ENCODE measurements at places on chromosomes 11 and 22.

DNA sequence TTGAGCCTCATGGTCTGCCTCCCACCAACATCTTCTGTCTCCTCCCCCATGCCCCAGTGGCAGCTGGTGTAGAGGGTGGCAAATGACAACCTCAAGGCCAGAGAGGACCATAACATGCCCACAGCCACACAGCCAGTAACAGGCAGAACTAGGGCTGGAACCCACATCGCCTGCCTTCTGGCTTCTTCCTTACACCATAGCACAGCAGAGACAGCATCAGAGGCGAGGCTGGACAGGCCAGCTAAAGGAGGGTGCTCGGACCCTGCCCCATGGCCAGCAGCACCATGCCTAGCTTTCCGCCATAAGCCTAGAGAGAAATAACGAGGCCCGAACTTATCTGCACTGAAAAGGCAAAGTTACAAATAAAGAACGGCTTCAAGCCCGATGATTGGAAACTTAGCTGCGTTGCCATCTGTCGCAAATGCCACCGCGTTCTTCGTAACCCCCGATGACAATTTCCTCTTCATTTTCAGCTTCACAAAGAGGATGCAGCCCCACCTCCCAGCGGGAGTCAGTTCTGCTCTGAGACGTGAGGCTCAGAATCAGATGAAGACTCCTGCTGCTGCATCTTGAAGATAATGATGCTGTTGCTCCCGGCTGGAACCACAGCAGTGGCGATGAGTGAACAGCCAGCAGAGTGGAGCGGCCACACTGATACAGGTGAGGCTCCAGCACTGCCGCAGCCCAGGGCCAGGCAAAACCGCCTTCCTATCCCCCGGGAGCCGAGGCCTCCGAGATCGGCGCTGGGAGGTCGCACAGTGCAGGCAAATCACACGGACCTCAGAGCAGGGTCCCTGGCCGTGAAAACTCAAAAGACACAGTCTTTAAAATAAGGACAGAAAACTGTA lies 73.8 kb upstream of the RTL6 start:
- no peak for DNase-seq

DNA sequence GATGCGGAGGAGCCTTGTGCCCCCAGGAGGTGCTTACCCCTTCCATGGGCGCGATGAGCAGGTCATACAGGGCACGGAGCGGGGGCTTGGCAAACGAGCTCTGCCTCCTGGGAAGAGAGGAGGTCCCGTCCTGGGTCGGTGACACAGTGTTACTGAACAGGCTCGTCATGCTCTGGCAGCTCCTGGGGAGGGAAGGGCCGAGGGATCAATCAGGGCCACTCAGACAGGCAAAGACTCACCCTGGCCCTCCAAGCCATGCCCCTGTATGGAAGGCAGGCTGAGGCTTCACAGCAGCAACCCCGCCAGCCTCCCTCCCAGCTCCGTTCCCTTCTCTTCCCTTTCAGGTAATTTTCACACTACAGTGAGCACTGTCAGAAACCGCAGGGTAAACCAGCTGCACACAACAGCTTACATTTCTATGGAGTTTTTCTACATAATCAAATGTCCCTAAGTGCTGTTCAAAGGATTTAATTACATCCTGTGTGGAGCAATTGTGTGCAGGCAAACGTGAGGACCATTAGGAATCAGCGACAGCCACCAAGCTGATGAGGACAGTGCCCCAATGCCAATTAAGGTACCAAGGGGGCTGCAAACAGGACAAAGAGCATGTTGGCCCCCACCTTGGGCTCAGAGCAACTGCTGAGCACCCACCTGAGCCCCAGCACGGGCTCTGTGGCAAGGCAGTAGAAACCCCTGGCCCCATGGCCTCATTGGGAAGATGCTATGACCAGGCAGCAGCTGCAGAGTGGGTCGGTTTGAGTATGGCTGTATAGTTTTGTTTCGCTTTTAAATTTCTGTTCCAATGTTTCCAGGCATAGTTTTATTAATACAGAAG lies 95.4 kb upstream of the PITPNB start:
- DNase-seq: no peak

DNA sequence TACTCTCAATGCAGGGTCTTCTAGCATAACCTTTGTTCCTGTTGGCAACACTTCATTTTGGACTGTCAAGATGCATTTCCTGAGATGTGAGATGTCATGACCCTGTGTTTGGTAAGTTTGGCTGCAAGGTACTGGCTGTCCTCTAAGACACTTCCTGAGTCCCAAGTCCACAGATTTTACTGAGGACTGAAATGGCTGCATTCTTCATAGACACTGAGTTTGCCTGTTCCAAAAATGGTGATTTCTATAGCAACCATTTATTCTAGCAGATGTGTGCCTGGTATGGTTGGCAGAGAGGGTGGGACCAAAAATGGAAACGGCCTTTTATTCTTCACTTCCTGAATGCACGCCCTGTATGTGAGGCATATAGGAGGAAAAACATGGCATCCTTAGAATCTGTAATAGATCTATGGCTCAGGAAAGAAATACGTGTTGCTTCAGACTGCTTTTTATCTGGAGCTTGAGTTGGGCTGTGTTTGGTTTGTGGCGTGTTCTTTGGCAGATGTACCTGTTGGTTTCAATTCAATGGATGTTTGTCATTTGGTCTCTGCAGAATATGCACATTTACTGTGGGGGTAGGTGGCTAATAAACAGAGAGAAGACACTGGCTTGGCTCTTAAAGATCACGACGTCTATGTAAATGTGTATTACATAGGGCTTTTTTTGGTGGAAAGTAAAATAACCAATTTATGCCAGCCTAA lies 62.4 kb downstream of the ZBTB16 start:
- DNase-seq: no peak

GRCh38 chr11:18332891-18333290 lies 10.5 kb downstream of the GTF2H1 start:
- no peak for DNase-seq

DNA sequence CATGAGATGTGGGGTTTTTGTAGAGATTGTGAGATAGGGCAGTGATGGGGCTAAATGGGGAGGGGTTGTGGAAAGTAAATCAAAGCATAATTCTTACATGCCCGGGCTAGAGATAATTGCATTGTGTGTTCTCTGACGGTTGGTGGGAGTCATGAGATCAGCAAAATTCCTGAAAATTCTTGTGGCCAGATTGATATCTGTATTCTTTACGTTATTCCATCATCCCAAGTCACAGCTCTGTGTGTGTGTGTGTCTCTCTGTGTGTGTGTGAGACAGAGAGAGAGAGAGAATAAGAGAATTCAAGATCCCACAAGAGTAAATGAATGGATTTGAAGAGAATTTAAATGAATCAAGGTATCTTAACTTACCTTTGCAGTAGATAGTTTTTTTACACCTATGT lies 138.6 kb upstream of the ARHGAP20 start:
- no peak for DNase-seq

- no peak for DNase-seq
These were observed 7.9 kb downstream of the PPIL2 start for GRCh38 chr22:21673534-21674321.

DNA sequence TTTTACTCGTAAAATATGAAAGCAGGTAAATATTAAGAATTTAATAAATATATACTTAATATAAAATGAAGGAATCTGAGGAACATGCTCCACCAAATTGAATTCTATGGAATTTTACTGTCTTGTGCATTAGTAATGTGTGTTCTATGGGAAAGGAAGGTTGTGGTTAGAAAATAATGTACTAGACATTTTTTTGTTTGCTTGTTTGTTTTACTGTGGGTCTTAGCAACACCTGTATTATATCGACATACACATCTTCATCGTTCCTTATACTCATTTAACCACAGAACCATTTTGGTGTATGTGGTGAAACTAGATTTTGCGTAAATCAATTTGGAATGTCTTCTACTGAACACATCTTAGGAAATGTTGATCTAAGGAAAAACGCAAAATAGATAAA lies 114.1 kb upstream of the MTMR2 start:
- DNase-seq: no peak
